ENCODE measurements at places on chromosomes 13 and 19.

- DNase-seq, result no peak
These were observed 52.4 kb downstream of the TEX29 start for GRCh38 chr13:111372651-111373425.

GRCh38 chr13:105319875-105320274, 1215.6 kb downstream of the EFNB2 start:
- DNase-seq, result no peak

GRCh38 chr13:41383386-41383785, 72.3 kb downstream of the NAA16 start:
- no peak for DNase-seq

GRCh38 chr13:24264976-24265375, 44.4 kb upstream of the C1QTNF9 start:
- DNase-seq, result no peak

DNA sequence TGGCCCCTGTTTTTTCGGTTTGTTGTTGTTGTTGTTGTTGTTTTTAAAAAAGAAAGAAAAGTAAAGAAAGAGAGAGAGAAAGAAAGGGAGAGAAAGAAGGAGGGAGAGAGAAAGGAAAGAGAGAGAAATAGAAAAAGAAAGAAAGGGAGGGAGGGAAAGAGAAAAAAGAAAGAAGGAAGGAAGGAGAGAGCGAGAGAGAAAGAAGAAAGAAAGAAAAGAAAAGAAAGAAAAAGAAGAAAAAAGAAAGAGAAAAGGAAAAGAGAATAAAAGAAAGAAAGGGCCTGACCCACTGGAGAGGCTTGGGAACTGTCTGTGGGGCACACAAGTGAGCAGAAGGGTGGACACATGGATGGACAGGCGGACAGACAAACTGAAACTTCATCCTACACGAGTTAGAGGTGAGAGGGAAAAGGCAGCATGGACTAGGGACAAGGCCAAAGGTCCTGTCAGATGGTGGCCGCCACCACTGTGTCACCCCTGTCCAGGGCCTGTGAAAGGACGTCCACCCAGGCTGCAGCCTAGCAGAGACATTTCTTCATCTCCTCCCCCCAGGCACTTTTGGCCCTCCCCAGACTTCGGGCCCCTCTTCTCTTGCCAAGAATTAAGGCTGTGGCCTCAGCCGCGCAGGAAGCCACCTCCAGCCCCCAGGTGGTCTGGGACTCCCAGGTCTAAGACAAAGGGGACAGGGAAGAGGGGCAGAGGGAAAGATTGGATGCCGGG, 9.1 kb upstream of the BCAM start:
- no peak for DNase-seq

GRCh38 chr19:28596561-28597071, 616.3 kb downstream of the UQCRFS1 start:
- DNase-seq, result no peak

GRCh38 chr13:91086936-91087716, 260.4 kb upstream of the MIR17HG start:
- DNase-seq, result no peak

- DNase-seq, result peak; percentile 59
These were observed 27.6 kb downstream of the ELL start for GRCh38 chr19:18494267-18494607.

- DNase-seq, result no peak
These were observed 21.3 kb downstream of the SCGB2B2 start for GRCh38 chr19:34655651-34656050.

DNA sequence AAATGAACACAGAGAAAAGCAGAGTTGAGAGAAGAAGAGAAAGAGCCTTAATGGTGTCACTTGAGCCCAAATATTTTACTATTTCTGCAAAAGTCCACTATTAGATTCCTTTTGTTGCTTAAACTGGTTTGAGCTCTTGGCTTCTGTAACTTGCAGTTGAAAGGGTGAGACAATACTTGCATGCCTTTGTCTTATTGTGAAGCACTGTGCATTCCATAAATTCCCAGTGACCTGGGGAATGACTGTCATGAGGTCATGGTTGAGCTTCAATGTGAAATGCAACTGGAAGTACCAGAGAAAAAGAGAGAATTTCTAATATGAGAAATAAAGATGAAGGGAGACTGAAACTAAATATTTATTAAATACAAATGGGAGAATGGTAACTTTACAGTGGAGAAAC, 310.9 kb downstream of the TDRD3 start:
- DNase-seq, result no peak

DNA sequence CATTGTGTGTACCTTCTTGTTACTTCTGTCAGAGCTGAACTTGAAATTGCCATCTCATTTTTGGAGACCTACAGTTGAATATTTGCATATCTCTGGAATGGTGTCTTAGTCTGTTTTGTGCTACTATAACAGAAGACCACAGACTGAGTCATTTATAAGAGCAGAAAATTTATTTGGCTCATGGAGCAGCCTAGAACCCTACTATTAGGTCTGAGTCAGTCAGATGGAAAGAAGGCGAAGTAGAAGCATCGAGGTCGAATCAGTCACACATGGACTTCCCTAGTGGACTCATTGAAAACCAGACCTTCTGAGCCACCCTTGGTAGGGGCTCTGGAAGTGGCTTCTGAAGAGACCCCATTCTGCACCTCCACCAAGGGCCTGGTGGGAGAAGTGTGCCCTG, 33.9 kb upstream of the TPT1 start:
- no peak for DNase-seq

DNA sequence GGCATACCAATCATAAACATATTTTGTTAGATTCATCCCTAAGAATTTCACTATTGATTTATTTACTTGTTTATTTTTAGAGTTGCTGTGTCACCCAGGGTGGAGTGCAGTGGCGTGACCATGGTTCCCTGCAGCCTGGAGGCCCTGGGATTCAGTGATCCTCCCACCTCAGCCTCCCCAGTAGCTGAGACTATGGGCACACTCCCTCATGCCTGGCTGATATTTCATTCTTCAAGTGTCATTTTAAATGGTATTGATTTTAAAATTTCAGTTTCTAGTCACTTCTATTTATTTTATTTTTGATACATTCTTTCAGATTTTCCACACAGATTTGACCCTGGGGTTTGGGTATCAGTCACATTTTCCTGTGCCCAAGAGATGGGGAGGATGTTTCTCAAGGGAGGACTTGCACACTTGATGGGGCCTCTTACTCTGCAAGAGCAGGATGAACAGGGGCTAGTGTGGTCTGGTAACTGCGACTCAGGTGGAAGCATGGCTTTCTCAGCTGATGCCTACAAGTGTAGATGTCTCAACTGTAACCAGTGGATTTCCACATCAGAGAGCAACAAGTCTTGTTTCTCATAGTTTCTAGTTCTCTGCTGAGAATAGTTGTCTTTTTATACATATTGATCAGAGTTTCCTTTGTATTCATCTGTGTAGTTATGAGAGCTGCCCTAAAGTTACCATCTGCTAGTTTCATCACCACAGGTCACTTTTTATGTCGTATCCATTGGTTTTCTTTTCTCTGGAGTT, 40.2 kb downstream of the CCNE1 start:
- DNase-seq, result no peak

DNA sequence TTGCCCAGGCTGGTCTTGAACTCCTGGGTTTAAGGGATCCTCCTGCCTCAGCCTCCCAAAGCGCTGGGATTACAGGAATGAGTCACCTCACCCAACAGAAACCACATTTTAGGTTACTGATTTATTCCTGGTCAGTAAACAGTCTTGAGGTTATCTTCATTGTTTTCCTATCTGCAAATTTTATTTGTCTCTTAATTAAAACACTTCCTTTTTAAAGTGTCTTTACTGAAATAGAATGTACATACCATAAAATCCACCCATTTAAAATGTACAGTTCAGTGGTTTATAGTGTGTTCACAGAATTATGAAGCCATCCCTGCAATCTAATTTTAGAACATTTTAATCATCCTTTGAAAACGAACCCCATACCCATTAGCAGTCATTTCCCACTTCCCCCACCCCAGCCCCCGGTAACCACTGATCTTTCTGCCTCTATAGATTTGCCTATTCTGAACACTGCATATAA, 63.0 kb downstream of the MAP4K1 start:
- no peak for DNase-seq

DNA sequence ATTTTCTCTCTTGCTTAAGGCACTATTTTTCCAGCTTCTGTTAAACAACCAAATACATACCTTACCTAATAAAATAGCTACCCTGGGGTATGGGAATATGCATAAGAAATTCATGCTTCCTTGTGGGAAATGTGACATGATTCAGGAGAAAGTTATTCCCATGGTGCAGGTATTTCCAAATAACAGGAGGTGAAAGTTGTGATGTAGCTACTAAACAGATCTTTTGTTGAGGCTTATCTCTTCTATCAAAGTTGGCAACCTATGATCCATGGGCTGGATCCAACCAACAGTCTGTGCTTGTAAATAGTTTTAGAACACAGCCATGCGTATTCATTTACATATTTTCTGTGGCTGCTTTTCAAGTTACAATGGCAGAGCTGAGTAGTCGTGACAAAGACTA, 177.8 kb upstream of the NBEA start:
- DNase-seq, result no peak

DNA sequence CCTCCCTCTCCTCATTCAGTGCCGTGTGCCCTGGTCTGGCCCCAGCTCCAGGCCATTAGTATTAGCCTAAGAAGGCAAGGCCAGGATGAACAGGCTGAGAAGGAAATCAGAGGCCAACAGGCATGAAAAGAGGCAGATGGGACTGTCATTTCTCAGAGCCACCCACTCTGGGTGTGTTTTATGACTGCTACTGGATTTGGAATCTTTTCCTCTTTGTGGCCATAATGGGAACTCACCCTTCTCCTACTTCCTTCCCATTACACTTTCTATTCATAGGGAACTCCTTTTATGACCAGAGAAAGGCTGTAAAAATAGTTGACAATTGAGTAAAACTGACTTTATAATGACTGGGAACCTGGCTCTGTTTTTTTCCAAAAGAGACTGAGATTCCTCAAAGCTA, 17.7 kb downstream of the CEACAM8 start:
- DNase-seq, result no peak

GRCh38 chr19:10230173-10230860, 814 bp downstream of the S1PR2 start:
- DNase-seq, result peak; percentile 81

- DNase-seq, result no peak
These were observed 32.8 kb upstream of the STK24 start for GRCh38 chr13:98609756-98610155.

DNA sequence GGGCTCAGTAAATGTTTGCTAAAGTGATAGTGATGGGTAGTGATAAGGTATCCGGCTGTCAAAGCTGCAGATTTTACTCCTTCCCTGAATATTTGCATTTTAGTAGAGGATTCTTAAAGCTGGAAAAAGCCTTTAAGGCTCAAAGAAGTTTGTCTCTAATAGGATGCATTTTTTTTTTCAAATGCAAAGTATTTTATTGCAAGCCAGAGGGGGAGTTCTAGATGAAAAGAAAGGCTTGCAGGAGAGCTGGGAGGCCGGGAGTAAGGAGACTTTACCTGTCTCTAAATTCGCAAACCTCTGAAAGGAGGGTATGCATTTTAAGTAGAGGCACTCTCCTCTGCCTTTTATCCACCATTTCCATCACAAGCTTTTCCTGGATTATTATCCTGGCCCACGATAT, 100.7 kb upstream of the FNDC3A start:
- no peak for DNase-seq

DNA sequence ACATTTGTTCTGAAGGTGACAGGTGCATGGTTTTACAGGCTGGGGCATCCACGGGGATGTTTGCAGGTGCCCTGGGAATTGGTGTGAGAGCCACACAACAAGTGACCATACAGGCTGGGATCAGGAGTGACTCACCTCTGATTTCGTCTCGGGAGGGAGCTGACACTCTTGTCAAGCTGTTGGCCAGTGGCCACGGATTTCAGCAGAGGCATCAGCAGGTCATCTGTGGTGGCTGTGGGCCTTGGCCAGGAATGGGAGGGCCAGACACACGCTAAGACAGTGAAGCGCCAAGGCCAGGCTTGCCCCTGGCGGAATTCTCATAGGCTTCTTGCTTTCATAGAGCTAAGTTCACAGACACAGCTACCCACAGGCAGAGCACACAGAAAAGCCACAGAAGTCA, 108.6 kb downstream of the HSPH1 start:
- no peak for DNase-seq

- no peak for DNase-seq
These were observed 71.8 kb downstream of the PTPRS start for GRCh38 chr19:5268801-5269200.

DNA sequence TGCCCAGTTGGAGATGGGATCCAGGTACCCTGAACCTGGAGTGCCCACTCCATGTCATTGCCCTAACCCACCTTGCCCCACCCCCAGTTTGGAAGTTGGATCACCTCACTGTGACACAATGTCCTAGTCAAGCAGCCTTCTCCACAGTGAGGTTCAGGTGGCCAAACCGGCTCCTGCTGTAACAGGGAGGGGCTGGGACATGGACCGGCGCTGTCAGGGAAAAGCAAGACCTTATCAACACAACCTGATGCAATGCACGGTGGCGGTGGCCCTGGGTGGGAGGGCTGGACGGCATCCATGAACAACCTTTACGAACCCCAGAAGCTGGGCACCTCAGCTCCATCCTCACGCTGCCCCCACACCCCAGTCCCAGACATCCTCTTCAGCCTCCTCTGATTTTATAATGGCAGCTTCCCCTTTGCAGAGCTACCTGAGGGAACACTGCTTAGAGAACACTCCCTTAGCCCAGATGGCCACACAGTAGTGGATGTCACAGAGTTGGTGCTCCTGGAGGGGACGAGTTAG, 1.6 kb upstream of the KRTDAP start:
- no peak for DNase-seq

DNA sequence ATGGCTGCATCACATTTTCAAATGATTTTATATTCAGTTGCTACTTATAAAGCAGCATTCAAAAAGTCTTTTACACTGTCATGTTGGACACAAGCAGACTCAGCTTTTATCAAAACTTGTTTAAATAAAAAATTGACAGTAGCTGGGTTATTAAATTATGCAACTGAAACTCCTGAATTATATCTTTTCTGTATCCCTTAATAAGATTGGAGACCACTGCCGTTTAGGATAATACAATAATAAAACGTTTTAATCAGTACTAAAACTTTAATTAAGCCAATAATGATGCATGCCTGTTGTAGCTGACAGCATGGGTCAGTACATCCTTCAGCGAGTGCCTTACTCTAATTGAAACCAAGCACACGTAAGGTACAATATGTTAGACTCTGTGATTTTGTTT, 78.0 kb downstream of the DPY19L3 start:
- DNase-seq, result no peak

DNA sequence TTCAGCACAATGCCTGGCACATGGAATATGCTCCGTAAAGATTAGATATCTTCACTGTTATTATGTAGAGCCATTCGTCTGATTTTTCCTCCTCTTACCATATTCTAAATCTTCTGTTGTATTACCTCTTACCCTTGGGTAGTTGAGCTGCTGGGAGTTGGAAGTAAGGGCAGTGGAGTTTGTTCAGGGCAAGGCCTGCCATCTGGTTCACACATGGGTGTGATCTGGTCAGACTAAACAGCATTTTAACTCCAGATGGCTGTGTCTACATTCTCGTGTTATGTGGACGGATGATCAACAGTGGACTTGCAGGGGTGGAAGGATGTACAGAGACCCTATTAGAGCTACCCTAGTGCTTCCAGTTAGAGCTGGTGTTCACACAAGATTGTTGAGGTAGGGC, 164.9 kb downstream of the ZIC5 start:
- DNase-seq, result no peak
